ENCODE measurements at places on chromosomes 11 and 22.

- no peak for DNase-seq
These were observed 349.5 kb downstream of the DLG2 start for GRCh38 chr11:85277693-85278092.

GRCh38 chr11:123640677-123641494 is 13.5 kb downstream of the SCN3B start:
- peak; percentile 60 for DNase-seq

GRCh38 chr11:26847459-26847858 is 125.6 kb upstream of the SLC5A12 start:
- DNase-seq: no peak

DNA sequence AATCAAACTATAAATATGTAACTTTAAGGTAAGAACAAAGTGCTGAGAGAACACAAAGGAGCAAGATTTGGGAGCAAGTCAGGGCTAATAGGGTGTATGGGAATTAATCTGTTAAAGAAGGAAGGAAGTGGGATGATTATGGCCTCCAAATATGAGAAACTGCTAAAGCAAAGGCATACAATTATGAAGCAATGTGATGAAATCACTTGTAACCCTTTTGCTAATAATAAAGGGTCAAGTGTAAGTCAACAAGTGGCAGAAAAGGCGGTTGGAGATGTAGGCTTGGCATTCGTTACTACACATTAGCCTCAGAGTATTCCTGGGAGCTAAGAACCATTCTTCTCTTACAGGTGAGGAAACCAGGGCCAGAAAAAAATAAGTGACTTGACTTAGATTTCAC is 1002.3 kb upstream of the TENM4 start:
- no peak for DNase-seq

DNA sequence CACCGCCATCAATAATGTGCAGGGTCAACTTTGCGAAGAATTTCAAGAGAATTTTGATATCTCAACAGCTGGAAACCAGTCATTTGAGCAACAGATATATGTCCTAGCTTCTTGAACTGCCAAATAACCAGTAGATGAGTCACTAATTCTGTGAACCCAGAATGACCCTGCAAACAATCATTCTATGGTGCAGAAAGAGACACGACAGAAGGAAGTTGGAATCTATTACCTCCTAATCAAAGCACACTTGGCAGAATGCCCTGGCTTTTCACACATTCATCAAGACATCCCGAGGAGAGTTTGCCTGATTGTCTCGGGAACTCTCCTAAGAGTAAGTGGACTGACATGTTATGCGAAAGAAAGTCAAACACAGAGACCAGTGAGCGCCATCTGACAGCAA is 621.1 kb downstream of the OPCML start:
- no peak for DNase-seq

DNA sequence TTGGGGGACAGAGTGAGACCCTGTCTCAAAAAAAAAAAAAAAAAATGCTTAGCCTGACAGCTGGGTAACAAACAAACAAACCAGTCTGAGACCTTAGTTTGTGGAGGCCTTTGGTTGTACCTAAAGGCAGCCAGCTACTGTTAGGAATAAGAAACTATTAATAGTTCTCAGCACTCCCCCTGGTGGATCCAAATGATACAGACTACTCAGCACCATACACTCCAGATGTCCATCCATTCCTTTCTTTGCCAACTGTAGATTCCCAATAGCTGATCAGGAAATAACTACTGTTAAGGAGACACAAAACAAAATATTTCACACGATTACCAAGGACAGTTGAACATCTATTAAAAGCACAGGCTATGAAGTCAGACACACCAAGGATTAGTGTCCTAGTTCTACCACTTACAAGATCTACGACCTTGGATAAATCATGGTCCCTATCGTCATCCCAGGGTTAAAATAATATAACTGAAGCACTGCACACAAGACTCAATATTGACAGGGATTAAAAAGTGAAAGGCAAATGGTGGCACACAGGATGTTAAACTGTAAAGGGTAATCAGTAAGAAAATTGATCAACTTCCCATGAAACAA is 17.2 kb downstream of the CLDN25 start:
- no peak for DNase-seq

- DNase-seq: no peak
These were observed 1044.3 kb upstream of the RAG2 start for GRCh38 chr11:37642296-37642695.

DNA sequence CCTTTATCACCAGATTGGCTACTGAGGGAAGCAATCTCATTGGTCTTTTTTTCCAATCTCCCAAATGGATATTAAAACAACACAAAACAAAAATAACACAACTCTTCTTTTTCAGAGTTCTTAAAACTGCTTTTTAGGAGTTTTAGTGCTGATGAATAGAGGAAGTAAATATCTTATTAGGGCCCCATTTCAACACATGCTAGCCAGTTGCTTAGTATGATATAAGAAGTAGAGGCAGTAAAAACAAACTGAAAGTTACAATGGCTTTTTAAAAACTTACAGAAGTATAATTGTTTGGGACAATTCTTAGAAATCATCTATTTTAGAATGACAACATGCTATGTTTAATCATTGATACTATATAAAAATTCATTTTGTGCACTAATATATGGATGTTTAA is 3.4 kb downstream of the C11orf71 start:
- no peak for DNase-seq

DNA sequence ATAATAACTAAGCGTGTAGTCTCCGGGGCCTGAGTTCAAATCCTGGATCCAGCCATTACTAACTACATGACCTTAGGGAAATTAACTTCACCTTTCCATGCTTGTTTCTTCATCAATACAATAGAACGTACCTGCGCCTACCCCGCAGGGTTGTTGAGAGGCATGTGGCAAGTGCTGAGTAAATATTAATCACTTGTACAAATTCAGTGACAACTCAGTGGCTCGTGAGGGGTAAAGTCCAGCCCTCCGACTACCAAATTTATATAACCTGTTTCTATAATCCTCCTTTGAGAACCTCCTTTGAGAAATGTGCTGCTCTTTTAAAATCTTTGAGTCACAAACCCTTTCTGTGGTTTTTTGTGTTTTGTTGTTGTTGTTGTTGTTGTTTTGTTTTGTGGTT is 49.8 kb downstream of the FEZ1 start:
- DNase-seq: no peak

DNA sequence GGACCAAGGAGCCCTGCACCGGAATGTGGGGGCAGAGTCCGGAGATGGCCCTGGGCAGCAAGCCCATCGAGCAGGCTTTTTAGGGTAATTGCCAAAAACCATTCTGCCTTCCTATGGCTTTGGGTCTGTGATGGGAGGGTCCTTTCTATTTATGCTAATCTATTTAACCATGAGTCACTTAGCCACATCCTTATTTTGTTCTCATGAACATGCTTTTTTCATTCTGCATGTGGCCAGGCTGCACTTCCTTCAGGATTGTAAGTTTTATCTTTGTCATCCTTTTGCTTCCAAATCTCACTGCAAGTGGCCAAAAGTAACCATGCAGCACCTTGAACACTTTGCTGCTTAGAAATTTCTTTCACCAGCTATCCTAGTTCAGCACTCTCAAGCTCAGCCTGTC is 88.3 kb downstream of the EFCAB6 start:
- no peak for DNase-seq

DNA sequence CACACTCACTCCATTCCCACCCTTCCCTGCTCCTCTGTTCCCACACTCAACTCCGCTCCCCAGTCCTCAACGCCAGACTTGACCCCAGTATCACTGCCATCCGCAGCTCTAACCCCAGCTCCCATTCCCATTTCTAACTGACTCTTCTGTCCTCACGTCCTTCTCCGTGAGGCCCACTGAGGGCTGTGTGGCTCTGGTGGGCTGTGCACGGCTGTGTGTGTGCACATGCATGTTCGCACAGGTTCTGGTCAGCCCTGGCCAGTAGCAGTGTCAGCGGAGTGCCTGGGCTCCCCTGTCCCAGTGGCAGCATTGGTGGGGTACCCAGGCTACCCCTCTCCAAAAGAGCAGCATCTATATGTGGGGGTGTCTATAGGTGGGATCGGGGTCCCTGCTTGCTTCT is 5.0 kb downstream of the CAPN1 start:
- no peak for DNase-seq

- DNase-seq: no peak
These were observed 24.6 kb upstream of the WNT7B start for GRCh38 chr22:46001426-46002106.

- no peak for DNase-seq
These were observed 8.9 kb downstream of the YPEL1 start for GRCh38 chr22:21726650-21727049.
